ENCODE measurements at places on chromosomes 5 and 9.
A peak's percentile ranks its signal among the peaks of the same experiment; 100 is the strongest.

- DNase-seq = no peak
Measured at GRCh38 chr5:142998316-142999020, 228.3 kb downstream of the ARHGAP26 start.

- no peak for DNase-seq
Measured at GRCh38 chr9:125043148-125043547, 100.2 kb downstream of the SCAI start.

GRCh38 chr5:107869438-107870115 is 198.8 kb upstream of the EFNA5 start:
- DNase-seq = no peak

- DNase-seq = peak; percentile 59
Measured at GRCh38 chr9:110048403-110048975, 159.5 kb downstream of the C9orf152 start.

- DNase-seq = peak; percentile 38
Measured at GRCh38 chr9:96317335-96317980, 15.5 kb upstream of the HSD17B3 start.

GRCh38 chr9:4680173-4680525 is 780 bp downstream of the CDC37L1 start:
- no peak for DNase-seq

DNA sequence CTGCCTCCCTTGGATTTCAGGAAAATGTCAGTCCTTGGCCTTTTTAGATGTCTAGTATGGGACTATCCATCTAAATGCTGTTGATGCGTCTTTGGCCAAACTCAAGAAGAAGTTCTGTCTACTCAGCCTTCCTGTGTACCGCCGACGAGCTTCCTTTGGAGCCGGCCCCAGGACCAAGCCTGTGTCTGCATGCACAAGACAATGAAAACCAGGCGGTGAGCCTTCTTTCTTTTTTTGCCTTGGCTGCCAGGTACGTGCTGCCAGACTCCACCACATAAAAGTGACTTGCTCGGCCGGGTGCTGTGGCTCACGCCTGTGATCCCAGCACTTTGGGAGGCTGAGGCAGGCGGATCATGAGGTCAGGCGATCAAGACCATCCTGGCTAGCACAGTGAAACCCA is 6.0 kb upstream of the NEURL1B start:
- DNase-seq = no peak

GRCh38 chr5:133245191-133246052 is 193.6 kb downstream of the HSPA4 start:
- no peak for DNase-seq

- DNase-seq = no peak
Measured at GRCh38 chr9:121055642-121056143, 5.6 kb upstream of the C5 start.

GRCh38 chr9:114487607-114488300 is 17.5 kb downstream of the WHRN start:
- peak; percentile 61 for DNase-seq

GRCh38 chr9:99433555-99433954 is 211.5 kb downstream of the SEC61B start:
- DNase-seq = no peak

- no peak for DNase-seq
Measured at GRCh38 chr5:171899792-171900191, 106.6 kb downstream of the FBXW11 start.

GRCh38 chr9:69034071-69034470 is 1.5 kb upstream of the FXN start:
- no peak for DNase-seq

- no peak for DNase-seq
Measured at GRCh38 chr9:111966861-111967291, 70.3 kb downstream of the UGCG start.

DNA sequence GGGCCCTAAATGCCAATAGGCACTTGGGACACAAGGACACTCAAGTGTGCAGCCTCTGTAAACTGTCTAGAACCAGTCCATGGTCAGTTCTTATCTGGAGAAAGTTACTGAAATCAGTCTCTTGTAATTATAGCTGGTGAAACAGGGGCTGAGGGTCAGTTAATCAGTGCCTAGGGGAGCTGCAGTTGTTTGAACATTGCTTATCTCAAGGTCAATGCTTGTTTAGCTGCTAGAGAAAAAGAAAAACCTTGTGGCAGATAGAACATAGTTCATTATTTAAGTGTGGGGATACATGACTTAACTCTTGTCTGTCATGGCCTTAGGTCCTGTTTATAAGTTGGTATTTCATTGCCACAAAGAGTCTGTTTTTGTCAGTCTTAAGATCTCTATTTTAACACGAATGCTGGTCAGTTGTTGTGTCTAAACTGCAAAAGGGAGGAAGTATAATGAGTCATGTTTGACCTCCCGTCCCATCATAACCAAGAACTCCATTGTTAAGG is 108.0 kb downstream of the STARD4 start:
- no peak for DNase-seq

- no peak for DNase-seq
Measured at GRCh38 chr9:8078641-8079140, 279.1 kb upstream of the DMAC1 start.

DNA sequence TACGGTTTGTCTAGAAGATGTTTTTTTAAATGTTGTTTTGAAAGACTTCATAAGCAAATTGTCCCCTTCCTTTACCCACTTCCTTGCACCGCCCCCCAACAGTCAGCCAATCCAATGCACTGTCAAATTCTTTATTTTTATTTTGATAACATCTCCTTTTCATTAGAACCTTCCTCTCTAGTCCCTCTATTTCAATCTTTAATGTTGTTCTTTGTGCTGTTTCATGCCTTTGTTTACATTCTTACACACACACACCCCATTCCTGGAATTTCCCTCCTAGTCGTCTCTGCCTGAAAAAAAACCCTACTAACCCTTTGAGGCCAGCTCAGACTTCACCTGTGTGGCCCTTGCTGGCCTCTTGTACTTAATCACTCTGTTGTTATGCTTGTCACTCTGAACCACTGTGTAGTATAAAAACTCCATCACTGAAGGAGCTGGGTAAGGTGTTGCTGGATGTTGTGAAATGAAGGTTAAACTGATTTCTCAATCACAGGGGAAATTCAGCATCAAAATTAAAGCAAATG is 133.4 kb downstream of the UGCG start:
- DNase-seq = no peak

- no peak for DNase-seq
Measured at GRCh38 chr5:81251922-81252321, 18.8 kb downstream of the CKMT2 start.

GRCh38 chr9:77210116-77210515 is 32.8 kb downstream of the VPS13A start:
- DNase-seq = no peak

GRCh38 chr5:122091936-122092600 is 14.0 kb upstream of the LOX start:
- DNase-seq = peak; percentile 10

DNA sequence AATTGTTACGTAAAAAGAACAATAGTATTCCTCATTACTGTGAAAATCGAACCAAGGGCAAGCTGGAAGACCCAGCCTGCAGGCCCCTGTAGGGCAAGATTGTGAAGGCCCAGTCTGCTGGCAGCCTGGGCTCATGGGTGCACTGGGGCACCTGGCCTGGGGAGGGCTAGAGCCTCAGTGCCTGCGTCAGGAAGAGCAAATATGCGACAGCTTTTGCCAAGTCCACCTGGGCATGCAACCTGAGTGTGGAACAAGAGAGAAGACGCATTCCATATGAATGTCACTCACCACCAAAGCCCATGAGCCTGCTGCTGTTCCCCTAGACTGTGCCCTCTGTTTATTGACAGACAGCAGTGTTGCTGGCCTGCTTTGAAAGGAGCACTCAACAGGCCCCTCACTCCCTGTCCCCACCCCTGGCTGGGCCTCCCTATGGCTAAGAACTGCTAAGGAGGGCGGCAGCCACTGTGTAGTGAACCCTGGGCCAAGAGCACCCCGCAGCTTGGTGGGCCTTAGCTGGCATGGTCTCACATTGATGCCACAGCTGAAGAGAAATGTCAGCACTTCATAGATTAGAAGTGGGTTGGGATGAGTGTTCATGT is 28.2 kb downstream of the PSD2 start:
- no peak for DNase-seq

- no peak for DNase-seq
Measured at GRCh38 chr5:176787676-176788075, 22.7 kb upstream of the UNC5A start.

- no peak for DNase-seq
Measured at GRCh38 chr5:139204196-139204595, 6.0 kb upstream of the SIL1 start.

DNA sequence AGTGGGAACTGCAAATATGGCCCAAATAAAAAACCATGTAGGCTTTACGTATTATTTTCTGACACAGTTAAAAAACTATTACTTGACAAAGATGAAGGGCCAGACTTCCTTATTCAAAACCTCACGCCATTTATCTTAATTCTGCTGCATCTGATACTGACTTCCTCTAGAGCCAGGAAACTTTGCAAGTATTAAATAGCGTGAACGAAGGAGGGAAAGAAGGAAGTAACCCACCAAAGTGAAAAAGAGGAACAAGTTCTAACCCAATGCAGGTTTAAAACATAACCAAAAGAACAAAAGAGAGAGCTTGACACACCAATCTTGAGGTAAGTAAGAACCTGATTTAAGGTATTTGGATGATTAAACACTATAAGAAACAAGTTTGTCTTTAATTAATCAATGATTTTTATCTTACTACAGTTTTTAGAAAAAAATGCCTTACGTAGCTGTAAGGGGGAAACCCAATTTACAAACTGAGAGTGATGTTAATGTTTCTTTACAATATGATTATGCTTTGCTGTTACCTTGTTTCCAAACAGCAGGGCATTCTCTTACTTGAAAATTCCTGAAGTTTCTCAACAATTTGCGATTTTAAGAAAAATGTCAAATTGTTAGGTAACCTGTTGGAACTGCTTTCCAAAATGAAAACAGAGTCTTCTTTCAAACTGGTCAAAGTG is at the start of gene GAPT:
TSS of gene GAPT (plus strand) at position 220 of the 677 bp plus-strand sequence. CDS start 3,102 bp downstream, outside the sequence.
- no peak for DNase-seq

DNA sequence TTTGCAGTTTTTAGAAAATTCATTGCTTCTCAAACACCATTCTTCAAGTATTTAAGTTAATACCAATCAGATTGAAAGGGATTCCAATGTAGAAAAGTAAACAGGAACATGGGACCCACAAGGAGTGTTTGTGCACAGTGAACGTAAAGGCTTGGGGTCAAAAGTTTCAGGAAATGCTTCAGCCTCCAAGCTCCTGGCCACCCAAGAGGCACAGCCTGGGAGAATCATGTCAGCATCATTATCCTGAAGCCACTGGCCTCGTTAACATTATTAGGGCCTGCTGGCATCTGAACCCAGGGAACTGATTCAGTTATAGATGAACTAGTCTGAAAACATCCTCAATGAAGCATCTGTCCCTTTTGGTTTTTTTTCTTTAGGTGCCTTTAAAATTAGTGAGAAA is 122.9 kb downstream of the NXNL2 start:
- no peak for DNase-seq

DNA sequence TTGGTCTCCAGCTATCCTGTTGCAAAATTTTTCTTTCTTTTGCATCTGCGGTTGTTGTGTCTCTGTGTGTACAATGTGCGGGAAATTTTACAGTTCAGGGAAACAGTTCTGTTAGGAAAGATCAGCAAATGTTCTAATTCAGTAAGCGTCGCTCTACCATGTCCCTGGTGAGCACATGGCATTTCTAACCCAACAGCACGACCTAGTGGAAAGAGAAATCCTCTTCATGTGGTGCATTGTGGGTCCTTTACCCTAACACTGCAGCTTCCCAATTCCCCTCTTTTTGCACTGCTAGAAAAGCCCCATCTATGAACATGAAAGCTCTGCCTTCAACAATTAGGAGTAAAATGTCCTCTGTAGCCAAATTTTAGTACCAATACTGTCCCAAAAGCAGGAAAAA is 974.2 kb upstream of the CDH9 start:
- no peak for DNase-seq

DNA sequence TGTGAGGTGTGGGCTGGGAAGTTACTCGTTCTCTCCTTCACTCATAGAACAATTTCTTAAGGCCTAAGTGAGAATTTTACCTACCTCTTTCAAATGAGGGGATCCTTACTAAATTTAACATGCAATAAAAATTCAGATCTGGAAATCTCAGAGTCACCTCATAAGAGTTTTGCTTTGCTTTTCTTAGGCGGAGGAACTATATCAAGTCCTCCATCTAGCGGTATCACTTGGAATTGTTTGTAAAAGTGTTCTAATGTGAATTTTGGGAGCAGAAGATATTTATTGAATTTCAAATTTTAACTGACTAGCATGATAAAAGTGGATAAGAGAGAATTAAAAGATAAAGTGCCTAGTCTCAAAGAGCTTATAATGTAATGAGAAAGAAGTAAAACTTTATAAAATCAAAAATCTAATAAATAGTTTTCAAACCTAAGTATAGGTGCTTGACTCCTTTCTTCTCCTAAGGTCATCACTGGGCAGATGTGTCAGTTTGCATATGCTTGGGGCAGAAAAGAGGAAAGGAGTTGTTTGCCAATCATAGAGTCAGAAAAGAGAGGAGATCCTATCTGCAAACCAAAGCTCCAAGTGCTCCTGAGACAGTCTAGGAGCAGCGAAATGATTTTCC is 145.7 kb upstream of the DAB2 start:
- peak; percentile 29 for DNase-seq

- DNase-seq = no peak
Measured at GRCh38 chr5:174426851-174427250, 297.5 kb upstream of the MSX2 start.

DNA sequence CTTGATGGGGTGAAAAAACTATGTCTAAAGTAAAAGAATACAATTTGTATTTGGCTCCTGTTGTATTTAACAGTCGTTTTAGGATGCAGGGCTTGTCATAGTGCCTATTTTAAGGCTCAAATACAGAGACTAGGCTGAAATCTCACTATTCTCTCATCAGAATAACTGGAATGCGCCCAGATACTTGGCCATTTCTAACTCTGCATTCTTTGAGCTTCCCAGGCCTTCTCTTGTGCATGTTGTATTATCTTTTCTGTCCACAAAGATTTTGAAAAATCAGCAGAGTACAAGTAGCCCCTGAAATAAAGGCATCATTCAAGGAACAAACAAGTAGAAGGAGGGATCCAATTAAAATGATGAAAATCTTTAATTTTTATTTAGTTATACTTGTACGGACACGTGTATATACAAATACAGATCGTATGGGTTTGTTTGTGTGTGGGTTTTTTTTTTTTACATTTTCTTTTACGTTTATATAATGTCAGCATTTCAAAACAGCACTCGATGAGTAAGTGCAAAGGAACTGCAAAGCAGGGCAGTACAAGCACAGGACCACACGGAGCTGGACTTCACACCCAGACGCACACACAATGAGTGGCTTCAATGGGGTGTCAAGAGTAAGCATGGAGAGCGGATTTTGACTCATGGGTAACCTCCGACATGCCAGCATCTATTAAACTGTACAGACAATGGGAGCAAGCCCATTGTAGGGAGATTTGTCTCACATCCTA is 294.0 kb downstream of the EFNA5 start:
- DNase-seq = no peak

DNA sequence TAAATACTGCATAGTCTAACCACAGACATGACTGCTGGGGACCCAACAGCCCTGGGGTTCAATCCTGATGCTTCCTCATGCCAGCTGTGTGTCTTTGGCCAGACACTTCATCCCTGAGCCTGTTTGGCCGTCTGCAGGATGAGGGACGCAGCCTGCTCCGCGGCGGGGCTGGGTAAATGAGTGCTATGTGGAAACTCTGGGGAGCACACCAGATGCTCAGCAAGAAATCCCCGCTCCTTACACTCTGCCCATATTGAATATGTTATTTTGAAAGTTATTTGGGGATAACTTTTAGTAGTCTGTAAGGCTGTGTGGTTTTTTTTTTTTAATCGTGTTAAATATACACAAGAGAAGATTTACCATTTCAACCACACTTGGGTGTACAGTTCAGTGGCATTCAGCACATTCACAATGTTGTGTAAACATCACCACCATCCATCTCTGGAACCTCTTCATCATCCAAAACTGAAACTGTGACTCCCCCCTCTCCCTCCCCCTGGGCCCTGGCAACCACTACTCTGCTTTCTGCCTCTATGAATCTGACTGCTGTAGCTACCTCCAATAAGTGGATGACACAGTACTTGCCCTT is 42.7 kb downstream of the SH3PXD2B start:
- DNase-seq = no peak

Data from right renal pelvis (tissue), 4 donors.